ENCODE measurements at places on chromosomes 3 and 15. TPM values are rescaled to one million over a fixed set of nuclear protein-coding genes. Genes with fewer than 3 reads are reported as not detected.
A peak's percentile ranks its signal among the peaks of the same experiment; 100 is the strongest.

DNA sequence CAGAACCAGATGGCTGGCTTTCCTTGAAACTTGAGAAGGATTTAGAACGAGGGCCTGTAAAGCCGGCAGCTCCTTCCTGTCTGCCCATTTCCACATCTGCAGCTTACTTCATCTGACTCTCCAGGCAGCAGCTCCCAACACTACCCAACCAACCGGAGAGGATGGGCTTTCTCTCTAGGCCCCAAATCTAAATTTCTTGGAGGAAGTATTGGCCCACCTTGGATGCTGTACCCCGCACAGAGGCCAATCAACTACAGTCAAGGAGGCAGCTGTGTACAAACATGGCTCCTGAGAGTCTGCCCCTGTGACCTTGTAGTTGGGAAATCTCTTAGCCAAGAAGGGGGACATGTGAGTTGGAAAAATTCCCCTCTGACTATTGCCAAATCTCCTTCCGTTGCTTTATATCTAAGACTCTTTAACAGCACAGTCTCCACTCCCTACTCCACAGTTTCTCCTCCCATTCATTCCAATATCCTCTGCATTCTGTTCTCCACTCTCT lies 8.0 kb upstream of the ACAP2 start:
- H3K4me1 ChIP-seq: peaks cover 22% of the 10 kb centered on the region
- DNase-seq: no peak
- H3K27ac ChIP-seq: no peak overlapping the region
- peaks cover 2% of the 10 kb centered on the region for H3K36me3 ChIP-seq
- H3K27me3 ChIP-seq: no peaks in the 10 kb centered on the region
- no peak overlapping the region for H3K4me3 ChIP-seq

DNA sequence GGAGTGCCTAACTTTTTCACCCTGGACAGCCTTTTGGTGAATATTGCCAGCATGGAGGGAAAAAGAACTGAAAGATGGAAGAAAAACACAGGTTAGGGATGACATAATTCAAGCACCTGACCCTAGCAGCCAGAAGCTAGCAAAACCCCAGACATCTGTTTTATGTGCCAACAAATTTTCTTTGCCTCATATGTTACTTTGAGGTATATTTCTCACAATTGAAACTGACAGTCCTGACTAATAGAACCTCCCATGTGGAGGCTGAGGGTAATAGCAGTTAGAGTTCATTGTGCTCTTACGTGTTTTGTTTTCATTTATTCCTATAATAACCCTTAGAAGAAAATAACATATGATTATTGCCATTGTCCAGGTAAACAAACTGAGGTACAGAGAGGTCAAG lies 71.5 kb upstream of the SLC25A26 start:
- H3K4me1 ChIP-seq: no peaks in the 10 kb centered on the region
- H3K4me3 ChIP-seq: no peak overlapping the region
- H3K27ac ChIP-seq: no peak overlapping the region
- no peaks in the 10 kb centered on the region for H3K36me3 ChIP-seq

GP9 gene
- total RNA-seq: not detected

DNA sequence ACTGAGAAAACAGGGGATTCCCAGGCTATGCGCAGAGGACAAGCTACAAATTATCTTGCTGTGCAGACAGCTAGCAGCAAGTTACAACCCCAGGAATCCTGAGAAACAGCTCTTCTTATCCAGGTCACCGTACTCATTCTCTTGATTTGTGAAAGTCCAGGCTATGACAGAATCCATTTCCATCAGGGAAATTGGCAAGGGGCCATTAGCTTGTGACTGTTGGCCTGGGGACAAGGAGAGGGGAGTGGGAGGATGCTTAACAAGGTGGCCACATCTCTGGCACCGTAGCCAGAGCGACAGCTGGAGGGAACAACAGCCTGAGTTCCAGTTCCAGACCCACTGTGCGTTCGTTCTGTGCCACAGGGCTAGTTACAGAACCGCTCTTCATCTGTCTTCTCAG lies 44.9 kb upstream of the PLXNA1 start:
- H3K36me3 ChIP-seq: no peaks in the 10 kb centered on the region
- no peak for DNase-seq
- H3K4me3 ChIP-seq: no peak overlapping the region
- H3K27me3 ChIP-seq: no peaks in the 10 kb centered on the region
- no peak overlapping the region for H3K27ac ChIP-seq

- H3K27ac ChIP-seq: peak overlapping the region; percentile 9
- peaks cover 2% of the 10 kb centered on the region for H3K36me3 ChIP-seq
- H3K4me1 ChIP-seq: peaks cover 70% of the 10 kb centered on the region
- DNase-seq: peak; percentile 28
- no peak overlapping the region for H3K4me3 ChIP-seq
These were observed 221.0 kb downstream of the SHQ1 start for GRCh38 chr3:72627271-72627670.

AHSG gene
- total RNA-seq: 0.14 TPM

PLSCR2 gene
- not detected for total RNA-seq

TRIM42 gene
- total RNA-seq: not detected

MME gene
- not detected for total RNA-seq

DNA sequence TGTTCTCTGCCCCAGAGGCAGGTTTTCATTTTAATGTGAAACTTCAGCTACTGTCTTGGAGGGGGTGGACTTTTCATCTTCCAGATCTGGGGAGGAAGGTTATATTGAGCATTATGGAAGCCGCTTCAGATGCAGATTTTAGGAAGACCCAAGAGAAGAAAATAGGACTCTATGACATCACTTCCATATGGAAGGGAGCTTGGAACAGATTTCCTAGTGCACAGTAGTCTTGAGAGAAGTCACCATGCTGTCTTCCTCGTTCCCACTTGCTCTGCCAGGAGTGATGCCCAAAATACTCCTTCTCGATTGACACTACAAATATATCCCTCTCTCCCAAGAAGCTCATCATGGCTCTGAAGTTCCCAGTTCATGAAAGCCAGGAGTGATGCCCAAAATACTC lies 197.2 kb downstream of the ATP10A start:
- no peak overlapping the region for H3K4me3 ChIP-seq
- no peaks in the 10 kb centered on the region for H3K36me3 ChIP-seq
- no peak overlapping the region for H3K27ac ChIP-seq
- peaks cover 11% of the 10 kb centered on the region for H3K4me1 ChIP-seq

GRCh38 chr3:135136361-135137100 lies 341.5 kb downstream of the EPHB1 start:
- peaks cover 1% of the 10 kb centered on the region for H3K36me3 ChIP-seq
- no peak overlapping the region for H3K27ac ChIP-seq
- H3K27me3 ChIP-seq: no peaks in the 10 kb centered on the region
- H3K4me3 ChIP-seq: no peak overlapping the region
- no peak for DNase-seq
